Ecto neural progenitor cell (in vitro differentiated cells): ENCODE measurements at places on chromosomes 3 and 15.

DNA sequence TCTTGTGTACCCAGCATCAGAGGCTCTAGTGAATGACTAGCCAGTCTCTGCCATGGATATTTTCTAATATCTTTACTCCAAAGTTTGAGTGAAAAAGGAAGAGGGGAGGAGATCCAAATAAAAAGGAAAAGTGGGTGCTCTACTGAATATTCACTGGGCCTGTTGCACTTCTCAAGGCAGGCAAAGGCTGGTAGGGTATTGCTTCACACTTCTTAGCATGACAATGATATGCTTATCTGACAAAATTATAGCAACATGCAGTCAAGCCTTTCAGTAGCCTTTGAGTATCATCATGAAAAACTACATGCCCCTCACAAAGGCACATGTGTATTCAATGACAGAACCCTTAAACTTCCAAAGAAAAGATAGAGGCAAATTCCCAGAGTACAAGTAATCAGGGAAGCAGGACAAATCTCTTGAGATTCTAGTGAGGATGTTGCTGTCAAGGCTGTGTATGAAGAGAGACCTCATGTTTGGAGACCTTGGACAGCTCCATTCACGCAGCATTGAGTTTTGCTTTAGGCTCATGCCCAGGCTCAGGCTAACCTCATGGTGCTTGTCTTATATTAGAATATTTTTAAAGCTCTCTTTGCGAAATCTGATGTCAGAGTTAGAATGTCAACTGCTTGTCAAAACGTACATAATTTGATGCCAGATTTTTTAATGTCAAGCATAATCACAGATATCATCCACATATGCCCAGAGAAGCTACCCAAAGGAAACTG, 506.9 kb downstream of the OCA2 start:
- DNase-seq, result no peak

- no peak for DNase-seq
These were observed 40.5 kb upstream of the HES1 start for GRCh38 chr3:194095464-194095863.

- no peak for DNase-seq
These were observed 1.5 kb downstream of the TMEM44 start for GRCh38 chr3:194631696-194632095.

- DNase-seq, result no peak
These were observed 22.9 kb upstream of the THUMPD3 start for GRCh38 chr3:9339761-9340471.

DNA sequence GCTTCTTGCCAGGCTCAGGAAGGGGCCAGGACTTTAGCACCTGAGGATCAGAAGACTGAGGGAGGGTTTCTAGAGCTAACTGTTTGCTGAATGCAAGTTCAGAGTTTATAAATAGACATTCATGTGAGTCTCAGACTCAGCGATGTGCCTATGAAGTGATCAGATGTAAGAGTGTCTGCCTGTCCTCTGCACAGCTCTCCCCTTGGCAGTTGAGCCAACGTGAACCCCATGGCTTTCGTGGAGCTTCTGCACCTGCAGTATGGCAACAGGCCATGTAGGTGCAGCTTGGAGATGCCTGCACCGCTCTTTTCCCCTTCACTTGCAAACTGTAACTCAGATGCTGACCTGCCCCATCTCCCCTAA, 141.9 kb downstream of the CHDH start:
- DNase-seq, result peak; percentile 42

- no peak for DNase-seq
These were observed 24.1 kb upstream of the SNRK start for GRCh38 chr3:43262194-43262593.

DNA sequence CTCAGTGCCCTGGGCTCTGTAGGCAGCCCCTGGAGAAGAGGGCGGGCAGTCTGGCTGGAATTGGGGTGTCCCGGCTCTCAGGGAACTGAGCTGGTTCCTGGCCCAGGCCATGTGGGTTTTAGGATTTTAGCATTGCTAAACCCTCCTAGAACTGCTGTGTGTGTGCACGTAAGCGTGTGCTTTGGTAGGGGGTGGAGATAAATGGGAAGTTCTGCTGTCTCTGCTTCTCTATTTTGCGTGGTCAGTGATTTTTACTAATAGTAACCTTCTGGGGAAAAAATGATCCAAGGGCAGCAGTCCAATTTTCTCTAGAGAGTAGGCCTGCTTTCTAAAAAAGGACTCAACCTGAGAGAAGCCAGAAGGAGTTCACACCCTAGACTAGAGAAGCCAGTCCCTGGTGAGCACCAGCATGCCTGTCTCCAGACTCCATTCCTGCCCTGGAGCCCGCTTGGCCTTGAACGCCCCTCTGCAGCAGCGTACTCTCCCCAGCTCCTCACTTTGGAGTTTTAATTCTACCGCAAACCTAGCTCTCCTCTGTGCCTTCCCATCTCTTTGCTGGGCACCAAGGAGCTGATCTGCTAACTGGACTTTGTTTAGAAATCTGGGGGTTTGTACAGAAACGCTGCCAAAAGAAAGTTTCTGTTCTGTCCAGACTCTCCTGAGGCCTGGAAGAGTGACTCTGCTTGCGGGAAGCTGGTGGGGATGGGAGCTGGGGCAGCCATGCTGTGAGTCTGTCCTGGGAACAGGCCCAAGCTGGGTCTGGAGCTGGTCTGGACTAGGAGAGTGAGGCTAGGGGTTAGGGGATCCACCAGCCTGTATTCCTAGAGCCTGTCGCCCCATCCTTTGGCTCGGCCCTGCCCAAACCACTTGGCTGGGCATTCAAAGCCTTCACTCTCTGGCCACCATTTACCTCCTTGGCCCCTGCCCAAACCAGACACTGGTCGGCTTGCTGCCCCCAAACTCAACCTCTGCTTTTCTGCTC, 19.7 kb downstream of the CORO2B start:
- no peak for DNase-seq

DNA sequence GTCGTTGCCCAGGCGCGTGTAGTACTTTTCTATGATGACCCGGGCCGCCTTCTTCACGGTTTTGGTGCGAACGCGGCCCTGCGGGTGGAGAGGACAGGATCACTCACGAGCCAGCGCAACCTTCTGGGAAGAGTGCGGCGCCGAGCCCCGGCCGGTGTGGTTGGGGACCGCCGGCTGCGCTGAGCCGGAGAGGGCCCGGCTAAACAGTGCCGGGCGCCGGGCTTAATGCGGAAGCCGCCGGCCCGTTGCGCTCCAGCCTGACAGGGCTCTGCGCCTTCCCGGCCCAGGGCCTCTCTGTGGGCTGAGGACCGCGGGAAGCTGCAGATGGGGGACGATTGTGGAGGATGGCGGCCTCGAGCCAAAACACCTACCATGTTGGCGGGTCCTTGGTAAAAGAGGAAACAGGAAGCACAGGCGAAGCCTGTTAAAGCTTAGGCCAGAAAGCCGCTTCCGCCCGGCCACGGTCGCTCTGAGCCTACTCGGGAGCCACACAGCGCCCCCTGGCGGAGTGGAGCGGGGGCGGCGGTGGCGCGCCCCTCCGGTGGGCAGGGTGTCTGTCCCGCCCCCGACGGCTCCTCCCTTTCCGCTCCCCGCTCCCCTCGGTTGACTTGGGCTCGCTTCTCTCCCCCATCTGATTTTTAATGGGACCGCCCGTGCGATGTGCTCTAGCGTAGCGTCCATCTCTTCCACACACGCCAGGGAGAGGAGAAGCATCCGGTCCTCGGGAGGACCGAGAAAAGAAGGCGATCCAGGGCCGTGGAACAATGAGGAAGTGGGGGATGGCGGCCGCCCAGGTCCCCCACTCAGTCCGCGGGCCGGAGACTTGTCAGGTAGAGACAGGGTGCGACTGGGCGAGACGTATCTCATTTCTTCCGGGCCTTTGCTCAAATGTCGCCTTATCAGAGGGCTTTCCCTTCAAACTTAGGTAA, at the start of gene RPS17:
RPS17 (minus strand) TSS at position 403 of the 929 bp plus-strand sequence; CDS start at position 374, 29 bp downstream.
- DNase-seq, result peak; percentile 97

- DNase-seq, result no peak
These were observed 976.6 kb downstream of the FHIT start for GRCh38 chr3:60274646-60275045.

DNA sequence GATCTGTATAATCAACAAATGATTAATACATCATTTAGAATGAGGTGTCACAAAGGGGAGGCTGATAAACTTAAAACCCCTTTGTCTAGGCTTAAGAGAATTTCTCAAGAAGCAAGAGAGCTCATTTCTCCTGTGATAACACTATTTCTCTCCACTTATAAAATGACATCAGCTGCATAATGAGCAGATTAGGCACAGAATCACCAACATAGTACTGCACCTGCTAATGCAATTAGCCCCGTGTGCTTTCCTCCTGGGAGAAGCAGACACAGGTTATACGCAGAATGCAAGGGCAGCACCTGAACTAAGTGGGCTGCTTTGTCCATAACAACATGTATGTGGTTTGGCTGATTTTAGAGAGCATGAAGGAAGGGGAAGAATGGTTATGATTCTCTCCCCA, 515.3 kb upstream of the CFAP20DC start:
- no peak for DNase-seq

DNA sequence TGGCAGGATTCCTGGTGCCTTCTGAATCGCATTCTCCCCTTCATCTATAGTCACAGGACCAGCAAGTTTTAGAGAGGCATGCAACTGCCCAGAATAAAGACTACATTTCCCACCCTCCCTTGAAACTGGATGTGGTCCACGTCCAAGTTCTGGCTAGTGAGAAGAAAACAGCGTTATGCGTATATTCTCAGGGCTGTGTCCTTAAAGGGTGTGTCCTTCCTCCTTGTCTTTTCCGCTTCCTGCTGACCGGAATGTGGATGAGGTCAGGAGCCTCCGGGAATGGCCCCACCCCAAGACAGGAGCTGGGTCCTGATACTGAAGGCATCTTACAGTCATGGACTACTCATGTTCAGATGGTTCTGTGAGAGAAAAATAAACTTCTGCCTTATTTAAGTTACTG, 20.2 kb downstream of the CHST2 start:
- no peak for DNase-seq

DNA sequence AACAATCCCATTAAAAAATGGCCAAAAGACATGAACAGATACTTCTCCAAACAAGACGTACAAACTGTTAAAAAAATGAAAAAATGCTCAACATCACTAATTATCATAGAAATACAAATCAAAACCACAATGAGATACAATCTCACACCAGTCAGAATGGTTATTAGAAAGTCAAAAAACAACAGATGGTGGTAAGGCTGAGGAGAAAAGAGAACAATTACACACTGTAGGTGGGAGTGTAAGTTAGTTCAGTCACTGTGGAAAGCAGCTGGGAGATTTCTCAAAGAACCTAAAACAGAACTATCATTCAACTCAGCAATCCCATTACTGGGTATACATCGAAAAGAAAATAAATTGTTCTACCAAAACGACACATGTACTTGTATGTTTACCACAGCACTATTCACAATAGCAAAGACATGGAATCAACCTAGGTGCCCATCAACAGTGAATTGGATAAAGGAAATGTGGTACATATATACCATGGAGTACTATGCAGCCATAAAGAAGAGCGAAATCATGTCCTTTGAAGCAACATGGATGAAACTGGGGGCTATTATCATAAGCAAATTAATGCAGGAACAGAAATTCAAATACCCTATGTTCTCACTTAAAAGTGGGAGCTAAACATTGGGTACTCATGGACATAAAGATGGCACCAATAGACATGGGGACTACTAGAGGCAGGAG, 51.5 kb downstream of the MYO1E start:
- DNase-seq, result no peak

DNA sequence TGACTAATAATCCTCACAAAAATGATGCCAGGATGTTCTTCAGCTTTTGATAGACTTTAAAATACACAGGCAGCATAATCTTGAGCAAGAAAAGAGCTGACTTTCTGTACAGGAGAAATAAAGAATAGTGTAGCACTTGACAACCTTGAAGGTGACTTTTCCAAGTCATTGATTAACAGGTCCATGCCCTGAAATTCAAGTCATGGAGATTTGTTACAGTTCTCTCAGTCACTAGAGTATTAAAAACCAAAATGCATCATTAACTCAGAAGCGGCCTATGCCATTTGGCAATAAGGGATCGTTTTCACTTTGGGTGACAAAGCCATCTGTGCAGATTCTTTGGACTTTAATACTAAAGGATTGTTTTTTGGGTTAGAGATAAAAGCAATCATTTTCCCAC, 692.7 kb upstream of the SGO1 start:
- DNase-seq, result no peak

GRCh38 chr3:87044846-87045245, 53.9 kb upstream of the VGLL3 start:
- no peak for DNase-seq

- DNase-seq, result no peak
These were observed 424.3 kb upstream of the ATP10A start for GRCh38 chr15:26287381-26287780.

DNA sequence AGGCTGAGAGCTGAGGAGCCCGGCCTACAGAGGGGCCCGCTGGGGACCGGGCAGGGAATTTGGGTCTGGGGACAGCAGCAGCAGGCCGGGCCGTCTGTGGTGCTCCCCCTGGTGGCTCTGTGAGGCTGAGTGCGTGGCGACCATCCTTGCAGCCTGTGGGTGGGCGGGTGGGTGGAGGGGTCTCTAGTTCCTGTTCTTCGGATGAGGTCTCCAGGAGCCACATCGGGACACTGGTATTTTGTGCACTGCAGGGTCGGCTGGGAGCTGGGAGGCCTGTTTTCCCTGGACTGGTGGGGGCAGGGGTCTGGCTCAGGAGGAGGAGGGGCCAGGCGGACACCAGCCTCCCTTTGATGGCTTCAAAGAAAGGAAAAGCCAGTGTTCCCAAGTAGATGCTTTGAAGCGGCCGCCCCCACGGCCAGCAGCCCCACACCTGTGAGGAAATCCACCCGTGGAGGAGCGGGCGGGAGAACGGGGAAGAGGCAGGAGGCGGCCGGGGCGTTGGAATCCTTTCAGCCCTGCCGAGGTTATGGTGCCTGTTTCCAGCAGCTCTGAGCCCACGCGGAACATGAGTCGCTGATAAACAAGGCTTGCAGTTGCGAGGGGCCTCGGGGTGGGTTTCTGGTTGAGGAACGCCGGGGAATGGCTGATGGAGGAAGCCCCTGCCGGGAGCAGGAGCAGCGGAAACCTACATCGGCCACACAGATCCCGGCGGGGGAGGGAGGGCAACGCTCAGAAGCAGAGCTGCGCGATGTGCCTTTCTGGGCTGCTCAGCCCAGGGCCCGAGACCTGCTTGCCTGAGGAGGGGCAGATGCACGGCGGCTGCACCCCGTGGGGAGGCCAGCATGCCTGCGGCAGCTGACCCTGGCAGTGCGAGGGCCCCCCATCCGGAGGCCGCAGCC, 154.3 kb downstream of the NSMCE3 start:
- peak; percentile 85 for DNase-seq
